ENCODE measurements at places on chromosomes 11 and 22.

DNA sequence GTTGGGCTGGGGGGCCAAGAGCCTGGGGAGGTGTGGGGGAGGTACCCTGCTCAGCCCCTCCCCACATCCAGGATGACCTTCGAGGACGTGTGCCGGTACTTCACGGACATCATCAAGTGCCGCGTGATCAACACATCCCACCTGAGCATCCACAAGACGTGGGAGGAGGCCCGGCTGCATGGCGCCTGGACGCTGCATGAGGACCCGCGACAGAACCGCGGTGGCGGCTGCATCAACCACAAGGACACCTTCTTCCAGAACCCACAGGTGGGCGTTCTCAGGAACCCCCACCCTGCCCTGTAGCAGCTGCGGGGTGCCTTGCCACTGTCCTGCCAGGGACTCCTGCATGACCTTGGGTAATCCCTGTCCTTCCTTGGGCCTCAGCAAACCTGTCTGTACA is 10.0 kb upstream of the MYO7A start:
- no peak for DNase-seq

DNA sequence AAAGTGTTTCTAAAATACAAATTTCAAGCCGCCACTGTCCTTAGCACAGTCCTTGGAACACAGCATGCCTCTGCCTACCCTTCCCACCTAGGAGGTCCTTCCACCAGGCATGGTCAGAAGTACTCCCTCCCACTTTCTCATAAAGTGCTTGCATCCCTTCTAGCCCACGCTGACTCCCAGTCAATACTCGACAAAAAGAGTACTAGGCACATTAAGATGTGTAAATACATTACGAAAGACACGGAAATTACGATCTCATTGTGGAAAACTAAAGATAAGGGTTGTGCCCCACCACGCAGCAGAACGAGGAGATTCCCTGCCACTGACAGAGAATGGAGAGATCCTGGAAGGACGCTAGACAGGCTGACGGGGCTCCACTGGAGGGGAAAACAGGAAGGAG is 13.5 kb downstream of the CHKA start:
- no peak for DNase-seq

DNA sequence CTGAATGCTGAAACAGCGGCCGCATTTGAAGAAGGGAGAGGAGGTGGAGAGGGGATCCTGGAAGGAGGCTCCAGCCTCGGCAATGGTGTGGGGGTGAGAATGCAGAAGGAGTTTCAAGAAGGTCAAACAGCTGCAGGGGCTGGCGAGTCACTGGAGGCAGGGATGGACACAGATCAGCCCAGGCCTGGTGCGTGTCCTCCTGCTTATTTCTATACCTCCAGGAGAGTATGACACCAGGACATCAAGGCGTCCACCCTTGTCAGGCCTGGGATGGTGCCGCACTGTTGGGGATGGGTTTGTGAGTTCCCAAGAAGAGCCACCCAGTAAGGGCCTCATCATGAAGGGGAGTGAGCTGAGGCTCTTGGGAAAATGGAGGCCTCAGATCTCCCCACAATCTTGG is 23.1 kb downstream of the IGLL1 start:
- no peak for DNase-seq

GRCh38 chr11:27473017-27473406 is 422 bp upstream of the LGR4 start:
- no peak for DNase-seq

DNA sequence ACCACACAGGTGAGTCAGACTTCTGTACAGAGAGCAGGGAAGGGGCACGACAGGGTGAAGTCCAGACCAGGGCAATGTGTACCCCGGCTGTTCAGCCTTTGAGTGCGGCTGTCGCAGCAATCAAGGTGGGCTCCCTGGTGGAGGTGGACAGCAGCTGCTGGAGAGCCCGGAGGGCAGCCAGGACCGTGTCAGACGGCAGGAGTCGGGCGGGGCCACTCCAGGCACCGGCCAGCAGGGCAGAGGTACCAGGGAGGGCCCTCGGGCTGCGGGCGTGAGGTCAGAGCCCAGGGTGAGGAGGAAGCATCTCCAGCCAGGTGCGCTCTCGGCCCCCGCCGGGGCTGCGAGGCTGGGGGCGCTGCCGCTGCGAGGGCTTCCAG is 802 bp upstream of the PIM3 start:
- no peak for DNase-seq

DNA sequence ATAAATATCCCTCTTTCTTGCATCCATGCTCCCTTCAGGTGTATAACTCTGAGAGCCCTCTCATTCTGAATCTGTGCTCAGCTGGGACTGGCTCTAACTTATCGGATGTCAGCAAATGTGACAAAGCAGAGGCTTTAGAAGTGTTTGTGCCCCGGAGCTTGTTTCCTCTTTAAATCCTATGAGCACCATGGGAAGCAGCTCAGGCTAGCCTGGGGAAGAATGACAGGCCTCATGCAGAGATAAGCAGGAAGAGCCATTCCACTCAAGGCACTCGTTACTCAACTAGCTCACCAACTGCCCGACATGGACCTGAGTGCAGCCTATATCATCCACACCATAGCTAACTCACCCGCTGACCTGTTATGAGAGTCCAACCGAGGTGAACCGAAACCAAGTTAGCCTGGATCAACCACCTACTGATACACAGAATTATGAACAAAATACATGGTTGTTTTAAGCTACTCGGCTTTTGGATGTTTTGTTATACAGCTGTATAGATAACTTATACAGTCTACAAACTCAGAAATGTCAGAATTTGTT is 990.7 kb downstream of the NTM start:
- DNase-seq = no peak

DNA sequence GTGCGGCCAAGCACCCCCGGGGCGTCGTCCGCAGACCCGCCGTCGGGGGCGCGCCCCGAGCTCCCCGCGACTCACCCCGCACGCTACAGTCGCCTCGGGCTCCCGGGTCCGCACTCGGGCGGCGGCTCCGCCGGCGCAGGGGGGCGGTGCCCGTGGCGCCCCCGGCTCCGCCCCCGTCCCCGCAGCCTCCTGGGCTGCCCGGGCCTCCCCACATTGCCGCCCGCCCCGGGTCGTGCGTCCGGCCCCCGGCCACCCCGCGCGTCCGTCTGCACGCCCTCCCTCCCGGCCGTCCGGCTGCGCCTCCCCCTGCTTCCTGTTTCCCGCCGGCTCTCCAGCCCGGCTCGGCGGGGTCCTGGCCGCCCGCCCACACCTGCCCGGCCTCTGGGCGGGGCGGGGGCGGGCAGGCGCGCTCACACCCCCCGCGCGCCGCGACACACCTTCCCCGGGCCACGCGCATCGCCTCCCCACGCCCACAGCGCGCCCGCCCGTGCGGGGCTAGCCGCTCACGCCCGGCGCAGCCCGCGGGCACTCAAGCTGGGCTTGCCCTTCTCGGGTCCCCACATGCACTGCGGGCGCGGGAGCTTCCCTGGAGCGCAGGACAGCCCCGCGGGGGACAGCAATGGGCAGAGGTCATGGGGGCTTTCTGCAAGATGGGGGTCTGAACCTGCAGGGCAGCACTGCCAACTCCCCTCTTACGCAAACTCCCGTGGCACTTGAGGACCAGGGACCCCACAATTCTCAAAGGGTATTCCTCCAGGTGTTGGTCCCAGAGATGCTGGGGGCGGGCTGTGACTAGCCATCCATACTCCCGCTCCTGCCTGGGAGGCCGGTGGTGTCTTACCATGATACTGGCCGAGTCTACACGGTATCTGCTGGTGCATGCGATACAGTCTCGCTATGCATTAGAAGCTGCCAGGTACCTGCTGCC is at the start of gene CARD10:
Gene CARD10 (minus strand): TSS at position 148 of the 928 bp plus-strand sequence. CDS start 215 bp downstream, outside the sequence.
- DNase-seq = no peak

DNA sequence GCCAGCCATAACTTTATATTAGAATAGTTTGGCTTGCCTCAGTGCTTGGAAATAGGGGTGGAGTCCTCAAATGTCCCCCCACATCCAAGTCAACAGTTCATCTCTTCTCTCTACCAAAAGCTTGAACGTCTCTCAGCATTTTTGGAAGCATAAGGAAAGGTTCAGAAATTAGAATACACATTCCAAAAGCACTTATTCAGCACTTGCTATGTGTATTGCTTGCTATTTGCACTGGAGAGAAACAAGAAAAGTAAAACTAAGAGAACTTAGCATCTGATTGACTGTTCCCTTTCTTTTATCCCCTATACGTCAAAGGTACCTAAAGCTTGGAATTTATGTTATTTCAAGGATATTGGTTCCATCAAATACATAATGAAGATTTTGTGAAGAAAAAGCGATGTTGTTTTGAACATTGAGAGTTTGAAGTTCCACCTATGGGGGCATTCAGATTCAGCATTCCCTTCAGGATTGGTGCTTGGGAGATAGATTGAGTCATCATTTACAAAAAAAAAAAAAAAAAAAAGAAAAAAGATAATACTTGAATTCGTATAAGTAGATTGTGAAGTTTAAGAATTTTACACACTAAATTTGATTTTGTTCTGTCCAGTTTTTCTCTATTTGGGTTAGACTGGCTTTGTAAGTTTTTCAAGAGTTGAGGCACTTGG is 1.3 kb downstream of the TBRG1 start:
- DNase-seq = no peak

- no peak for DNase-seq
These were observed 18.2 kb downstream of the ZBTB16 start for GRCh38 chr11:114077482-114078305.

GRCh38 chr22:22935546-22936157 is 48.0 kb downstream of the IGLL5 start:
- no peak for DNase-seq

DNA sequence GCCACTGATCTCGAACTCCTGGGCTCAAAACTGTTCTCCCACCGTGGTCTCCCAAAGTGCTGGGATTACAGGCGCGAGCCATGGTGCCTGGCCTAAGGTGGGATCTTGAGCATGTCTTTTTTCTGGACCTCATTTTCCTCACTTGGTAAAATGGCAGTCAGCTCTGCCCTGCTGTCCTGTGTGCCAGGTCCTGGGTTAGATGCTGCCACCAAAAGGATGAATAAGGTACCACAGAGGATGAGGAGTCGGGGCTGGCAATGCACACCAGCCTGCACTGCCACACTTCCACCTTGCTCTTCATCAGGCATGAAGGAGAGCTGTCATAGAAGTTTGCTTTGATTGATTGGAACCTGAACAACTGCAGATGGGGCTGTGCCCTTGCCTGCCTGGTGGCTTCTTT is 32.3 kb downstream of the ACO2 start:
- no peak for DNase-seq

DNA sequence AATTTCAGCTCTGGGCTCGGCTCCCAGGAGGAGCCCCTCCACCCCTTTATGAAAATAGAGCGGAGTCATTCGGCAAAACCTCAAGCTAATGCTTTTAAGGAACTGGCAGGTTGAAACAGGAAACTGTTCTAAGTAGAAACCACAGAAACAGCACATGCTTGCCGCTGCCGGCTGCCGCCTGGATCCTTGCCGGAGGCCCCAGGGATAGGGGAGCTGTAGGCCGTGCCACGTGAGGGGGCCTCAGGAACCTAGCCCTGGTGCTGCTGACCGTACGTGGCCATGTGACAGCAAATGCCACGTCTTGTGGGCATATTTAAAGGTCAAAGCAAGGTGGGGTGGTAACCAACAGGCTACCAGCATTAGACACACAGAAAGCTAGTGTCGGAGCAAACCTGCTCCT is 77.9 kb upstream of the TIMP3 start:
- DNase-seq = peak; percentile 13

GRCh38 chr11:58616594-58616993 is 5.9 kb upstream of the CNTF start:
- DNase-seq = no peak

GRCh38 chr11:35324981-35325380 is 94.4 kb downstream of the SLC1A2 start:
- no peak for DNase-seq

DNA sequence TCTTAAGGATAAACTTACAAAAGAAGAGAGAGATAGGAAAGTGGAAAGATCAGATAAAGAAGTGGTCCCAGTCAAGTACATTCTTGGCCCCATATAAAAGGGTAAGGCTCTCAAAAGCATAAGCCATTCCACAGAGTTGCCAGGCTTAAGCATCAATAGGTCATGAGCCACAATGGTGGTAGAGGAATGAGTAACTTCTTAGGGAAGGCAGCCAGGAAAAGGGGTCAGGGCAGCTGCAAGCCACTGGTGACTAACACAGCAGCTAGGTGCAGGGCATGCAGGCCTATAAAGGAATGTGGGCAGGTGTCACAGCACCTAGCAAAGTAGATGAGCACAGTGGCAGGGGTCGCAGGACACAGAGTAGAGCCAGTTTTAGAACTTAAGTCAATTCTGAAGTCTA is 302.6 kb upstream of the FAT3 start:
- no peak for DNase-seq

GRCh38 chr22:47337161-47337621 is 574.7 kb downstream of the TBC1D22A start:
- no peak for DNase-seq

DNA sequence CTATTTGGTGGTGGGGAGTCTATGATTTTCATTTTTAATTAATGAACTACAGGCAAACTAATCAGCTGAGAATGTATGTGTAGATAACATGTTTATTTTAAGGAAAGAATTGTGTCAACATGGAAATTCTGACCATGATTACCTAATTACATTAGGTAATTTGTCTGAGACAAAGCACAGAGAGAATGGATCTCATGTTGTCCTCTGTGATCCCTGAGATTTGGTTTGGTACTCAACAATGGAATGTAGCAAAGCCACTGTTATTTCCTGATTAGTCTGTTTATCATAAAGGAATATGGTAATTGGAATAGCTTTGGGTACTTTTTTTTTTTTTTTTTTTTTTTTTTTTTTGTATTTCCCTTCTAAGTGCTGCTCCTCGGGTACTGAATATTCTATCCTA is 718.8 kb upstream of the ARHGAP42 start:
- DNase-seq = no peak

DNA sequence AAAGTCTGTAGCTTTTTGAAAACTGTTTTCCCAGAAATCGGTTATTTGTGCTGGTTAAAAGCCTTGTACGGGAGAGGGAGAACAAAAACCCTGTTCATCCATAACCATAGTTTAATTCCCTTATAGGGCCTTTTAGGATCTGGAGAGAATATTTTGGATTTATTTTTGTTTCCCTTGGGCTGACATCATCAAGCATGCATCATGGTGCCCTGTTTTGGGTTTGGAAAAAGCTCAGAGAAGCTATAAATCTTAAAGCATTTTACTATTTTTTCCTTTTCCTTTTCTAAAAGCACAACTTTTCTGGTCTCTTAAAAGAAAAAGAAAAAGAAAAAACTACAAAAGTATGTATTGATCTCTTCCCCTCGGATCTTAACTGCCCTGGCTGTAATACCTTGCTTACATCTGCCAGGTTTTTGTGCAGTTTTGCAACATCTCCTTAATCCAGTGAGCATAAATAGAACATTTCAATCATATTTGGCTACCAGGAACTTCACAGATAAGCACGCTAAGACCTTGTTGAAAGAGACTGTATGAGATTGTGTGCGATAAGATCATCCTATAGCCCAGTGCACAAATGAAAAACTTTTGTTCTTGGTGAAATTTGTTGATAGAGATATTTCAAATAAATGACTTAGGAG is 88.0 kb downstream of the ZBTB16 start:
- DNase-seq = no peak

- DNase-seq = no peak
These were observed 23.7 kb upstream of the SLC36A4 start for GRCh38 chr11:93221539-93221938.

GRCh38 chr11:6681949-6682348 is 1.2 kb downstream of the MRPL17 start:
- no peak for DNase-seq

Measured in stimulated activated CD4-positive, alpha-beta T cell treated with anti-CD3 and anti-CD28 coated beads, Interleukin-2, amount 100 ng/mL, for 4 hours (primary cell).